Ecto neural progenitor cell (in vitro differentiated cells): ENCODE measurements at places on chromosomes 3 and 15.
A peak's percentile ranks its signal among the peaks of the same experiment; 100 is the strongest.

DNA sequence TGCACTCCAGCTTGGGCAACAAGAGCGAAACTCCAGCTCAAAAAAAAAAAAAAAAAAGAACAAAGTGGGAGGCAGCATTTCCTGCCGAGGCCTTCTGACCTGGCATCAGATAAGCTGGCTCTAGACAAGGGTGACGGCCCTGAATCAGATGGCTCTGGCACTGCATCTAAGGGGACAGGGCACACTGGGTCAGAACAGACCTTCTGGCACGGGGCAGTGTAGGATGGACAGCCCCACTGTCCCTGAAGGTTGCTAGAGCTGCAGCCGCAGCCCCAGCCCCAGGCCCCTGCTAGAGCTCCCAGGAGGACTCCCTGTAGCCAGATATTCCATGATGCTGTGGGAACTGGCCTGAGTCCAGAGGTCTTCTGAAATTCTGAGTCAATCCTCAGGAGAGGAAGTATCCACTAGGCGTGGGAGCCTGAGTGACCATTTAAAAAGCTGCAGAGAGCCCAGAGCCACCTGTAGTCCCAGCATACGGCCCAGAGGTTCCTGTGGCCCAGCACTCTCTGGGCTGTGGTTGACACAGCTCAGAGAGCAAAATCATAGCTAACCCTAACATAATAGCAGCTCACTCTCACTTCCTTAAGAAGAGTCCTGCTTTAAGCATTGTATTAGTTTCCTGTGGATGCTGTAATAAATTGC lies 69.2 kb upstream of the MFGE8 start:
- no peak for DNase-seq

DNA sequence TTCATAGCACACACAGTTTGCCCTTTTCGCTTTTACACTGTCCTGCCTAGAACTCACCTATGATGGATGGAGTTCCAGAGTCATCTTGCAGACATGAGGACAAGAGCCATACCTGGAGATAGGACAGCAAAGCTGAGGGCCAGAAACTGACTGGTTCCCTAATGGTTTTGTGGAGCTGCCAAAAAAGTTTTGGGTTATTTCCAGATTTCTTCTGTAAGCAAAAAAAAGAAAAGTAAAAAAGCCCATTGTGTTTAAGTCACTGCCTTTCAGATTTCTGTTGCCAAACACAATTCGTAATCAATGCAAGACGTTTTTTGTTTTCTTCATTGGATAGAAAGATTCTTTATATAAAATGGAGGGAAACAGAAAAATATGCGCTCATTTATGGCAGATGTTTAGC lies 42.4 kb upstream of the KY start:
- DNase-seq: no peak

- no peak for DNase-seq
These were observed 13.1 kb upstream of the ETV5 start for GRCh38 chr3:186121968-186122367.

GRCh38 chr15:50219820-50220219 lies 37.8 kb downstream of the SLC27A2 start:
- no peak for DNase-seq

- DNase-seq: no peak
These were observed 1.3 kb downstream of the LEO1 start for GRCh38 chr15:51970132-51970817.

- DNase-seq: no peak
These were observed 16.1 kb upstream of the GYG1 start for GRCh38 chr3:148975248-148975647.

DNA sequence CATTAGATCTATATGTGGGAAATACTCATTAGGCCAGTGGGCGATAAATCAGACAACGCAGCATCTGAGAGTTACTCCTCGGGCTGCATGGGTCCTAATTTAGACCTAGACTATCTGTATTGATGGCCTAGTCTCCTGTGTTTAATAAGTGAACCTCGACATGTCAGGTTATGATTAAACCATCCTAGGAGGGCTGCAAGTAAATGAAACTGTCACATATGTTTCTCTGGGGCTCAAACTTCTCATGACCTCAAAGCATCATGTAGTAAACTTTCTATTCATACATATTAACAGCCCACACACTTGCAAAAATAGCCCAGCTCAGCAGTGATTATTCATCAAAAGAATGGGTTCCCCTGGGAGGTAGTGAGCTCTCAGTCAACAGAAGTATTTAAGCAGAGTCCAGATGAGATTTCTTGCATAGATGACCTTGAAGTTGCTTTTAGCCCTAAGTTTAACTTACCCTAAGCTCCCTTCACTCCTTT lies 51.6 kb downstream of the RAB11A start:
- DNase-seq: no peak

DNA sequence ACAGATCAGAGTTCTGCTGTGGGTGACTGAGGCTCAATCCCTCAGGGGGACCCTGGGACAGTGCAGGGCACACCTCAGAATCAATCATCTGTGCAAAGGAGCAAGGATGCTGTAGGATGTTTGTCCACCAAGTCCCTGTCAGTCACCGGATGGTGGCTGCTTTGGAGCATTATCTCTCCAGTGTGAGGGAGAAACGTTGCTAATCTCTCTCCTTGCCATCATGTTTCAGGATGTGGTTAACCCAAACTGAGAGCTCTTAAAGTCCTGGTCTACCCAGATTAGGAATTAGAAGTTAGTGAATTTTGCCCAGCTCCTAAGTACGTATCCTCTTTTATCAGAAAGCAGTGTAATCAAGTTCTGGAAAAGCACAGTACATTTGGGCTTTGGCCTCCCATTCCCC lies 26.2 kb upstream of the LRRC3B start:
- no peak for DNase-seq

DNA sequence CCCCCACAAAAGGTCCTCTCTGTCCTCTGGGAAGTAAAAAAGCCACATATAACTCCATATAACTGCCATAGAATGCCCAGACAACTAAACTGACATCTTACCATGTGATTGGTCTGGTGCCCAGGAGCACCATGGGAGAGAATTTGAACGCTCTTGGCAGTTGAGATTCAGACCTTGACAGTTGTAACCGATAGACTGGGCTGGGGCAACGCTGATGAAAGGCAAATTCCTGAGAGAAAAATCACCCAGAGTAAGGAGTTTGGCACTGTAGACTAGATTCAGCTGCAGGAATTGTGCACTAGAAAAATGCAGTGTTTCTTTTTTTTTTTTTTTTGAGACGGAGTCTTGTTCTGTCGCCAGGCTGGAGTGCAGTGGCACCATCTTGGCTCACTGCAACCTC lies 240.5 kb downstream of the SOX2 start:
- no peak for DNase-seq

DNA sequence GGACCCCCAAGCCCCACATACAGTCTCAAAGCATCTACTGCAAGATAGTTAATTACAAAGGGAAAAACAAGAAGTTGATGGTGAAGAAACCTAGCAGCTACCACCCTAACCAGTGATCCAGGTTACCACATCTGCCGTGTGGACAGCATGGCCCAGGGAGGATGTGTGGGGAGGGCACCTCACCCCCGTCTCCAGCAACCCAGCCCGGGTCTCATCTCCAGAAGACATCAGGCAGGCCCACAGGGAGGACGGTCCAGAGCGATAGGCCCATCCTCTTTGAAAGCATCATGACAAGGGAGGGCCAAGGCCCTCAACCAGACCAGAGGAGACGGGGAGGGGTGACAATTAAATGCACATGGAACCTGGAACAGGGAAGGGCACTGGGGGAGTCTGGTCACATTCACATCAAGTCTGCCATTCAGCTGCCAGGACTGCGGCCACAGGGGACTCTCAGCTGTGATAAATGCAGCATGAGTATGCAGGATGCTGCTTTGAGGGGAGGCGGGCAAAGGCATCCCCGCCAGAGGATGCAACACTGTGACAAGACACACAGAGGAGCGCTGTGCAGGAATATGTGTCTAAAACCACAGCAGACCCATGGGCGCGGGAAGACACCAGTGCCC lies 18.8 kb downstream of the ZXDC start:
- DNase-seq: no peak

DNA sequence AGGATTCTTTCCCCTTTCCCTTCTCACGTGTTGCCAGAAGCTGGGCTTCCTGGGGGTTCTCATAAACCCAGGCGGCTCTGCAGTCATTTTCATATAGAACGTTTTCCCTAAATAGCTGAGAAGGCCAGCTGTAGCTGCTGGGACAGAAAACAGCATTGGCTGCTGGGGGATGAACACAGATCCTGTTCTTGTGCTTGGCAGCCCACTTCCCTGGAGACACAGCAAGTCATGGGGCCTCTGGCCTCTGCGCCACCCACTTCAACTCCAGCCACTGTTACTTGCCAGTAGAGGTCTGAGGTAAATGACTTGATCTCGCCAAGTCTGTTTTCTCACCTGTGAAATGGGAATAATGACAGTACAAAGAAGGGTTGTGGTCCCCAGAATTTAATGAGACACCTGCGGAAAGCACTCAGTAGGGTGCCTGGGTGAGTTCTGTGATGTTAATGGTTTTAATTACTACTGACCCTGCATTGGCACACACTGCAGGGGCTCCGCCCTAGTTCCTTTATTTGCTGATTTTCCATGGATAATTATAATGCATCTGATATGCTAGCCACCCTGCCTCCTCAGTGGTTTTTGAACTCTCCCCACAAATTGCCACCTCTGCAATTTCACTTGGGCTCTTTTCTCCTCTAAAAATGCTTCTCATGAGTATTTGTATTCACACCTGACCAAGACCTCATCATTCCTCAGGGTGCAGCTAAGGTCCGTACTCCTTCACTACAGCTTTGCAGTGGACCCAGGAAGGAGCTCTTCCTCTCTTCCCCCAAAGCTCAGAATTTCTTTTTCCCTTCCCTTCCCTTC lies 274.7 kb downstream of the RPLP1 start:
- DNase-seq: no peak

DNA sequence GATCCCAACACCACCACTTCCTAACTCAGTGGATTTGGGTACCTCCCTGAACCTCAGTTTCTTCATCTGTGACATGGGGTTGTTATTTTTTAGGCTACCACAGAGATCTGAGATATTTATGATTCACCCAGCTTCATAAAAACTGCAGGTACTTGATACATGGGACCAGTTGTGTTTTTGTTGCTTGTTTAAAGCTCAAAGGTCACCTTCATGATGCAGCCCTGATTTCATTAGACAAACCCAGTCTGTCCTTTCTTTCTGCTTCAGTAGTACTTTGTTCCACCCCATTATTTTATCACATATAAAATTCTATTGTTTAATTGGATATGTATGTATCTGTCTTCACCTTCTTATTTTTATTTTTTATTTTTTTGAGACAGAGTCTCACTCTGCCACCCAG lies 57.4 kb upstream of the C15orf61 start:
- no peak for DNase-seq

GRCh38 chr3:13229273-13229949 lies 156.2 kb upstream of the IQSEC1 start:
- no peak for DNase-seq

DNA sequence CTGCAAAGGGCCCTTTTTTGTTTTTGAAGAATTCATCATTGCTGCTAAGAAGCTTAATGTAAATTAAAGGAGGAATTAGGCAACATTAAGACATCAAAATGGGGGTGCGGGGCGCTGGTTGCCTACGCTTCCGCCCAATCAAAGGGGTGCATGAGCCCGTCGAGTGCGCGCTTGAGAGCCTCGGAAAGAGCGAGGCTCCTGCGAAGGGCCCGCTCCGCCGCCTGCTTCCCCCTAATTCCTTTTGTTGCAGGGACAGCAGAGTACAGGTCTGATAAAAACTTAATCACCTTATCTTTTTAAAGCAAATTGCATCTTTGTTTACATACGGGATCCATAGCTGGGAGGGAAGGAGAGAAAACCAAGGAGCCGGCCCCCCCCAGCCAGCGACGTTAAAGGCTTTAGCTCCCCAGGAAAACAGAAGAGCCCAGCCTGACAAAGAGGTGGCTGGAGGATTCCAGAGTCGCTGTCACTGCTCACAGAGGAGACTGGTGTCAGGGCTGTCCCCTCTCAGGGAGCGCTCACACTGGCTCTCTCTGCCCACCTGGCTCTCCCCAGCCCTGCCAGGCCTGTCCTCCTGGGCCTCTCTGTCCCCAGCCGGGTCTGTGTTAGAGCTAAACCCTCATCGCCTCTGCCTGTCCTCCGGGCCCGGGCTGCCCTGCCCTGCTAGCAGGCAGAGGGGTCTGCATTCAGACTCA lies 67.3 kb downstream of the DNAJB8 start:
- no peak for DNase-seq

- no peak for DNase-seq
These were observed 215.6 kb downstream of the PDCD6IP start for GRCh38 chr3:34013818-34014570.

GRCh38 chr15:43518197-43518761 lies 871 bp downstream of the MAP1A start:
- peak; percentile 69 for DNase-seq

GRCh38 chr3:126064627-126065258 lies 19.2 kb downstream of the SLC41A3 start:
- no peak for DNase-seq
